Fibroblast of skin of left biceps (primary cell): ENCODE measurements at places on chromosomes 7 and 10.

- peak; percentile 88 for DNase-seq
Observed at GRCh38 chr7:105932835-105933477, 30.1 kb upstream of the CDHR3 start.

GRCh38 chr7:140229101-140229525, 52.3 kb upstream of the KDM7A start:
- DNase-seq, result no peak

DNA sequence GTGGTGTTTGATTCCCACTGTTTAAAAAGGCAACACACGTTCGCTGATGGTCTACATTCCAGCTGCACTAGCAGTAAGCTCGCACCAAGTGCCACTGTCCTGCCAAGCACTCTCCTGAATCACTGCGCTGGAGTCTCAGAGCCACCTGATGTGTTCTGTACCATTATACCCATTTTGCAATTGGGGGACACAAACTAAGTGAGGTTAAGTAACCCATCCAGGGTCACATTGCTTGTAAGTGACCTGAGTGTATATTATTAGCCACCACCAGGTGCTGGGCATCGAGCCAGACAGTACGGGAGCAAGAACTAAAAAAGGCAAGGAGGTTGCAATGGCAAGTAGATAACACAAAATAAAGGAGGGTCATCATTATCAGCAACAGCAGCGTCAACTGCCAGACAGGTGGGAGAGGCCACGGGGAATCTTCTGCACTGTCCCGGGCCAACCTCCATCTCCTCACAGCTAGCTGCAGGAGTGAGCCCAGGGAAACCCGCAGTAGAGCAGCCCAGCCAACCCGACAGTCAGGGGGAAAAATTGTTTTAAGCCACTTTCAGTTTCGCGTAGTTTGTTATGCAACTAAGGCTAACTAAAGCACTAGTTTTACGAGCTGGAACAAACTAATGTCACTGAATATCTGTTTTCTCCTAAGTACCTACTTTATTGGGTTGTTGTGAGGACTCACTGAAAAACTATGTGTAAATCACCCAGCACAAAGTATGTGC, 712 bp upstream of the CPVL start:
- DNase-seq, result no peak

DNA sequence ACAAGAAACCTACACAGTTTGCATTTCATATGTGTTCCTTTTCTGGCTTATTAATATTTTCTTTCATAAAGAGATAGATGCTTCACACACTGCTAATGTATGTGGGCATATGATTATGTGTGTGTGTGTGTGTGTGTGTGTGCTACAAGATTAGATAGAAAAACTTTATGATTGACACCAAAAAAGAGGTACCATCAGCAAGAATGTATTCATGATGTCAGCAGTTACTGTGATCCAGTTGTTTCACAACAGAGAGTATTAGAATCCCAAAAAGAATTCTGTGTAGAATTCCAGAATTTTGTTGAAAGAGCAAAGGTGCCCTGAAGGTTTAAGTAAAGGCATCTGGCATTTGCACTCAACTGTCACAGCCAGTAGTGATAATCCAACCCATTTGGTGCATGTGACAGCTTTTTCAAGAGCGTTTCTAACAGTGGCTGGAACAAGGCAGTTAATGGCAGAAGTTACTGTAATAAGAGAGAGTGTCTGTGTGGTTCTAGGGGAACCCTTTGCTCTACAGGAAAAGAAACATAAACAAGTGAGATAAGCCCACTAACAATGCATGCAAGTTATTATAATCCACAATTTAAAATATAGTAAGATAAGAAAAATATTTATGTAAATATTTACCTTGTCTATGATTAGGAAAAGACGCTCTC, 16.6 kb downstream of the RELN start:
- no peak for DNase-seq
